Skin of body (tissue), 3 donors: ENCODE measurements at places on chromosomes 13 and 19.

DNA sequence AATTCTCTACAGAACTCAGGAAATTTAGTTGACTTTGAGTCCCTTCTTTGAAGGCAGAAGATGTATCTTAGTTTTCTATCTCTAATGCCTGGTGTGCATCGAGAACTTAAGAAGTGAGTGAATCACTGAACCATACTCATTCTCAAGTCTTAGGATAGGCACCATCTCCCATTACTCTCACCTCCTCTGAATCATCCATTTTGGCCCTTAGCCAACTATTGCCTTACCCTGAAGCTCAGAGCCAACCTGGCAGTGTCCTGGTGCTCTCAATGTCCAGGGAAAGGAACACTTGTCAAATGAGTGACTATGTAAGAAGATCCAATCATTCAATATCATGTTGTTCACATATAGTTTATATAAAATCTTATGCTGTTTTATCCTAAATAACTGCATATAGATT is 146.6 kb downstream of the RGCC start:
- DNase-seq = no peak

DNA sequence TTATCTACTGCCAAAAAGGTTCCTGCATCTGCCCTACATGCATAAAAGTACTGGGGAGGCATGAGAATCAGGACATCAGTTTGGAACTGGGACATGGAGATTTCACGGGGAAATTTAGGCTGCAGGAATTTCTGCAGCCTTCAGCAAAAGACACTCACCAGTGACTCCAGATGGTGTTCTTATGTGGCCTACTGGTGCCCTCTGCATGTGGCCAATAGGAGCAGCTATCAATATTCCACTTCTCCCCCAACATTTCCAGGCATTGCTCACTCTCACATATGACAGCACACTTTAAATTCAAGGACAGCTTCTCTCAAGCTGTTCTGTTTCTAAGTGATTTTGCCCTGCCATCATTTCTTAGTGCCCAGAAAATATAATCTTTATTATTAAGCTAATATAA is 570.5 kb upstream of the ARGLU1 start:
- DNase-seq = no peak

GRCh38 chr19:45403781-45404556 is 900 bp downstream of the PPP1R13L start:
- no peak for DNase-seq

- no peak for DNase-seq
Measured at GRCh38 chr13:113367020-113367560, 3.2 kb upstream of the GRTP1 start.

GRCh38 chr13:33285420-33286124 is at the start of gene STARD13:
Gene STARD13 (minus strand): TSS chr13:33285755. CDS start chr13:33285638, 117 bp downstream.
- peak; percentile 96 for DNase-seq

- DNase-seq = no peak
Measured at GRCh38 chr13:96862999-96863398, 131.3 kb downstream of the OXGR1 start.

- DNase-seq = no peak
Measured at GRCh38 chr13:100710176-100710575, 35.6 kb upstream of the TMTC4 start.
